ENCODE measurements at places on chromosomes 4 and X.

- DNase-seq, result no peak
Measured at GRCh38 chr4:61531188-61531587, 331.1 kb downstream of the ADGRL3 start.

DNA sequence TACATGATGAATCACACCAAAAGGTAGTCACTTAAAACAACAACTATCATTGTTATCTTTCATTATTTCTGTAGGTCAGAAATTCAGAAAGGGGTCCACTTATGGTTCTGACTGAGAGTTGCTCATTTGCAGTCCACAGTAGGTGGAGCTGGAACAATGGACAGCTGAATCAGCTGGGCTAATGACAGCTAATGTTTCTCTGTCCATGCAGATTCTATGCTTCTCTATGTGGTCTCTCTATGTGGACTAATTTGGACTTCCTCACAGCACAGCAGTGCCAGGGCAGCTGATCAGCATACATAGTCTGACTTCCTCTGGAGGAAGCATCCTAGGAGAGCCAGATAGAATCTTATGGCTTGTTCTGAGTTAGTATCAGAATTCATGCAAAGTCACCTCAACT is 131.7 kb upstream of the INTU start:
- DNase-seq, result no peak

DNA sequence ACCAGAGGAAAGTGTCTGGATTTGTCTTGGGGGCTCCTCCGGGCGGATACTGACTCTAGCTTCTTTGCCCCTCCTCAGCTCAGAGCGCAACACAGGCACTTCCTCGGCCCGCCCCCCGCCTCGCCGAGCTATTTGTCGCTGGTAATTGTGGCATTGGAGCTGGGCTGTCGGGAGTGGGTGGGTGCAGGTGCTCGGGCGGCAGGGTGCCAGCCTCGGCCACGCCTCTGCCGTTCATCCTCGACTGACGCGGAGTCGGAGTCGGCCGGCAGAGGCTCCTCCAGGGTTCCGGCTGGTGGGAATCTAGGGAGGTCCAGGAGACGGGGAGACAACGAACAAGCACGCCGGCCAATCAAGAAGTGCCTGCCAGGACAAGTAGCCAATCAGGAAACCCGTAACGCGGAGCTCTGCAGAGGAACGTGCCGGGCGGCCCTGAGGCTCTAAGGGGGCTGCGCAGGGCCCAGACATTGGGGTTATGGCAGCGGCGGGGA is 3.9 kb upstream of the SYN1 start:
- no peak for DNase-seq

- DNase-seq, result no peak
Measured at GRCh38 chr4:89619206-89619962, 217.6 kb downstream of the SNCA start.

DNA sequence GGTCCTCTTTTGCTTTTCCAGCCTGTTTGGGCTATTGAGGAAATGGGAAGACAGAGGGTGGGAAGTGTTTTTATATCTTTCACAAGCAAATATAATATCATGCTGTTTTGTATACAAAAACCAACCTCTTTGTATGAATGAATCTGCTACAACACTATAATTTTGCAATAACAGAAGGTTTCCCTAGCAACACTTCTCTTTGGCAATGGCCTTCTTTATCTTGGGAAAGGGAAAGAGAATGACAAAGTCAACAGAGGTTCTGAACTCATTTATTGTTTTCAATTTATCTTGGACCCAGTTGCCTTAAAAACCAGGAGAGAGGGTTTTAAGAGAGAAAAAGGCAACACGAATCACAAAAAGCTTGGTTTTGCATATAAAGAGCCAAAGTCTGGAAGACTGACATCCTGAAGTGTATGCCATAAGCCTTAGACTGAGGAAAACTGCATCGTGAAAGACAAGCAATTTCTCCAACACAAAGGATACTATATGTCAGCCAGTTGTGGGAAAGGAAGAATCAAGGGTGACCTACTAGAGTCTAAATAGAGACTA is 121.8 kb upstream of the FAM241A start:
- DNase-seq, result no peak

- no peak for DNase-seq
Measured at GRCh38 chrX:46991664-46992063, 79.4 kb downstream of the JADE3 start.

GRCh38 chr4:47209833-47210232 is 178.5 kb downstream of the GABRB1 start:
- DNase-seq, result no peak

DNA sequence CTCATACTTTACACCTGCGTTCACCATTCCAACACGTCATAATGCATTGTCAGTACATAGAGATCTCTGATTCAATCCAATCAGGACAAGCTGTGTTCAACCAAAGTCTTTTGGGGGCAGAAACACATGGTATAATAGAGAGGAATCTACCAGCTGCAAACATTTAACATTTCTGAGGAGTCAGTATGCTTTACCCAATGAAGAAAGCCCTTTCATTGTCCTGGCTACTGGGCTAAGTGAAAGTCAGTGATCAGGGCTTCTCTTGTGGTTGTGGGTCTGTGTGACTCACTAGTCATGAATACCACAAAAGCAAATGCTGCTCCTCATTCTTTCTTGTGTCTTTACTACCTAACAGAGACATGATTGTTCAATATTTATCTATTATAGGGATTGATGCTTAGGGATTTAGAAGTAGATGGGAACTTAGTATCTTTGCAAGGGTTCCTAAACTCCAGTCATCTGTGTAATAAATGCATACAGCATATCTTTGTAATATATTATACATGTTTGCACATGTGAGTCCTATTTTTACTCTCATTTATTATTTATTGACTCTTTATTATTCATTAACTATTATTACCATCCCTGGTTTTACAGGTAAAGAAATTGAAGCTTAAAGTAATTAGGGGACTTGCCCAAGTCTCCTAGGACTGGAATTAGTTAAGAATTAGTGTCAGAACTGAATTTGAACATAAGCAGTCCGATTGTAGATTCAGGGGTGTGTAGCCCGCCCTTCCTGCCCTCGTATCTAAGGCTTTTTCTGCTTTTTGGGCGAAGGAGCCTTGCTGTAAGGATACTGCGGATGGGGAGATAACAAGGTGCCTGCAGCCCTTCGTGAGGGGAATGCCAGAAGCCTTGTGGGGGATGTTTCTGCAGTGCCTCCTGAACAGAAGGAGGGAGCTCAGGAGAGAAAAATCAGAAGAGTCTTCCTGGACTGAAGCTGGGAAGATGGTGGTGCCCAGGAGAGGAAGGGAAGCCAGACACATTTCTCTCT is 353.1 kb upstream of the BOD1L1 start:
- DNase-seq, result no peak

DNA sequence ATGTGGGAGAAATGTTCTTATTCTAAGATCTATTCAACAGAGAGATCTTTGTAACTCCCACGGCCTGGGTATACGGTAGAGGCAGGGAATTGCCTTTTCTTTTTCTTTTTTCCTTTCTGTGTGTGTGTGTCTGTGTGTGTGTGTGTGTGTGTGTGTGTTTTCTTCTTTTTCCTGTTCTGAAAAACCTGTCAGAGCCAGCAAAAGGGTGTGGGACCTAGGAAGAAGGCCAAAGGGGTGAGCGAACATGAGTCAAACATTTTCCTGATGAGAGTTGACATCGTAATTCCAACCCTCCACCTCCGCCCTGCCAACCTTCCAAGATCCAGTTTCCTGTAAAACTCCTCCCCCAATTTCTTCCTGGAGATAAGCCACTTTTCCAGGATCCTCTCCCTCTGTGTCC is 2.8 kb upstream of the CHIC2 start:
- DNase-seq, result peak; percentile 79

DNA sequence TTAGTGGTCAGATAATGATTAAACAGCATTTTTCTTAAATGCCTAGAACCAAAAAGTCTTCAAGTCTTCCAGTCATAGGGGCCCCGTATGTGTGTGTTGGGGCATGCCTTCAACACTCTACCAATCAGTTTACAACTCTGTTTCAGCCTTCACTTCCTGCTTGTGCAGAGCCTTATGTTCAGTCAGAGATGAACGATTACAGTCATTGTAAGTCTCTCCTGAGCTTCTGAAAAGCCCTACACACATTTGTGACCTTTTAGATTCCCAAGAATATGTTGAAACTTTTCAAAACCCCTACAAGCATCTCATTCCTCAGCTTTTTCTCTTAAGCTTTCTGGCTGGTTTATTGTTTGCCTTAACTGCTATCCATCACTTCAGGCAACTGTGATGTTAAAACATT is 591.2 kb downstream of the ZNF674 start:
- DNase-seq, result no peak

DNA sequence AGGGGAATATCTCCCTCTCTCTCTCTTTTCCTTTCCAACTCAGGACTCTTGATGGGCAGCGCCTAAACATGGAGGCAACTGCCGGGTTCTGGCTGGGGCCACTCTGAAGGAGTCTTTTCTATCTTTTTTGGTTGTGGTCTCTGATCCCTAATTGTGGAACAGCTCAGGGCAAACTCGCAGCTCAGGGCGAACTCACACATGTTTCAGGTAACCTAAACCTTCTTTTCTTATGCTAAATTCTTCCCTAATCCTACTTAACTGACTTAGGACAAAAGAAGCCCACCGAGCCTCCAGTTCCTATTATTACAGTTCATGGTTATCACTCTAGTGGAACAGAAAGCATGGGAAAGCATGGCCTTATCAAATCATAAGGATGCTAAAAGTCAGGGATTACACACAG is 21.3 kb downstream of the ETDA start:
- no peak for DNase-seq

DNA sequence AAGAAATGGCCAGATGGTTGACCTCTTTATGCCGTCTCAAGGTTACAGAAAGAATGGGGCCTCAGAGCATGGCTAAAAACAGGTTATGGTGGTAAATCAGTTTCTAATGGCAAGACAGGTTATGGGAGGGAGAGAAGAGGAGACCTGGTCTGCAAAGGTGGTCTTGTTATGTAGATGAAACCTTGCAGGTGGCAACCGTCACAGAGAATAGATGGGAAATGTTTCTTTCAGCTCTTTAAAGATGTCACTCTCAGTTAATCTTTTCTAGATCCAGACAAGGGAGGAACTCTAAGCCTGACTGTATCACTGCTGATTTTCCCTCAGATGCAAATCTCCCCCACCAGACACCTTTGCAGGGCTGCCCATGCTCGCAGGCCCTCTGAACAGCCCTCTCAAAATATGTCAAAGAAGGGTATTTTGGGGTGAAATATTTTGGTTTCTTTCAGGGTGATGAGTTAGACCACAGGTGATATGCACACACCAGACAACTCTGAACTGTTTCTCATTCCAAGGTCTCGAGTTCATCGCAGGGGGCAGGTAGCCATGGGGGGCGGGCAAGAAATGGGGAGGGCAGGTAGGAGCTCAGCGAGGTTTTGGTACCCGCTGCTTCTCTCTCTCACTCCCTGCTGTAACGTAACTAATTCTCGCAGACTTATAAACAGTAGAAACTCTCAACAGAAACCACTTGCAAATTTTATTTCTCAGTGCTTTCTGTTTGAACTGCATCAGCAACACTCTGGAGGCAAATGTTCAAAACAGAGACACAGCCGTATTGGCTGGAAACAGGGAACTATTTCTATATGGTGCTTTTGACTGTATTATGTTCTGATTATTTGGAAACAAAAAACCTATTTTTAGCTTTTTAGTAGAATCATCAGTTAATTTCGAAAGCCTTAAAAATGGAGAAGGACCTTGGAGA is 32.4 kb downstream of the CASP3 start:
- DNase-seq, result no peak

DNA sequence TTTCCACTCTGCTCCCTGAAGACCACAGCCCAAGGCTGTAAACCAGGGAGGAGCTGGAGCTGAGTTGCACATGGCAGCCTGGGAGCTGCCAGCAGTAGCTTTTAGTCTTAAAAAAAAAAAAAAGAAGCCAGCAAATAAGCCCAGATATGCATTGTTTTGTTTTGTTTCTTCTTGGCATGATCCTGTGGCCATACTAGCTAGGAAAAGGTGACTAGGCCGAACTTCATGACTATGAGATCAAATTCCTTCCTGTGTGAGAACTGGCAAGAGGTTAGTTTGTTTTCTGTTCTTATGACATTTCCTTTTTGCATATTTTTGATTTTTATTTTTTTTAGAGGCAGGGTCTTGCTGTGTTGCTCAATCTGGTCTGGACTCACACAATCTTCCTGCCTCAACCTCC is 323.3 kb downstream of the DCTD start:
- DNase-seq, result no peak

GRCh38 chr4:177204126-177204525 is 105.5 kb upstream of the NEIL3 start:
- no peak for DNase-seq

DNA sequence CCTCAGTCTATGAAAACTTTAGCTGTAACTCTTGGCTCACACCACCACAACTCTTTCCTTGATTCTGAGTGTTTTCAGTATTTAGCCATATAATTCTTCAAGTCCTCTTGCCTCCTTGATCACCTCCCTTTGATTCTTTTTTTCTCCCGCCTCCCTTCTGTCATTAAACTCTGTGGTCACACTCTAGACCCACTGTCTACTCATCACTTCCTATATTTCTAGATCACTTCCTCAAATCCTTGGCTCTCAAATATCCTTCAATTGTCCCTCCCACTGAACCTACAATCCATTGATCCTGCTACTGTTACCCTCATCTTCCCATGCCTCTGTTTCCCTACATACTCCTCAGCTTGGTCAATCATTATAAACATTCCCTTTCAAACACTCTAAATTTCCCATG is 12.4 kb upstream of the CXXC4 start:
- no peak for DNase-seq

DNA sequence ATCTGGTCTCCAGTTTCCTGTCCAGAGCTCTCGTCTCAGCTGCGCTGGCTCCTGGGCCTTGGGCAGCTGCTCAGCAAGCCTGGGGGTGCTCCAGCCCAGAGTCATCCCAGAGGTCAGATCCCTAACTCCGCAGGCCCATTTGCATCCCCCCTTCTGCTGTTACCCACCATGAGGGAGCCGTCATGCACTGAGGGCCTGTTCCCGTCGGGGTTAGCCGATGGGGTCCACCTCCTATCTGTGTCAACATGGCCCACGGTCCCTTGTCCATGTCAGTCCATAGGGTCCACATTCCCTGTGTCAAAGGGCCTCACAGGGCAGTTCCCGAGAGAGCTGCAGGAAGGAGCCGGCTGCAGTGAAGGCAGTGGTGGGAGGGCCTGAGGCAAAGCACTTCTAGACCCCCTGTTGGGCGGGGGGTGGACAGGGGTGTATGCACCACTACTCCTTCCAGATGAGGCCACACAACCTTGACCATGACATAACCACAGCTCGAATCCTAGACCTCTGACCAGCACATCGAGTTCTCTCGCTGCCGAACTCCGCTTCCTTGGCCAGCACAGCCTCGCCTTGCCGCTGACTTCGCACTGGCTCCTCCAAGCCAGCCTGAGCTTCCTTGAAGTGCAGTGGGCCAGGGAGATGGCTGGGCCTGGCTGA is 24.9 kb downstream of the WDR1 start:
- no peak for DNase-seq

DNA sequence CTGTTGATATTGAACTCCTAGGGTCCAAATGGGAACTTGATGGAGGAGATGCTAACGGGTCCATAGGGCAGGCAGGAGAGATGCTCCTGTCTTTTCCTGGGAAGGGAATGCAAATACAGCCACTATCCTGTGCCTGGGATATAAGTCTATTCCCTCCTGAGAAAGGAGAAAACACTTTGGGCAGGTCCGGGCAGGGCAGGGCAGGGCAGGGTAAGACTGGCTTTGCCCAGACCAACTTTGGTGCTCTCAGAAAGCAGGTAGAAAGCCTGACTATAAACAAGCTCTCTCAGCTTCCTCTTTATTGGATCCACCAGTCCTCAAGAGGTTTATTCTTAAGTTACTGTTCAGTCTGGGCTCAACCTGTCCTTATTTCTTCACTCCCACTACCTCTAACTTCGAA is 232.3 kb downstream of the PTTG2 start:
- no peak for DNase-seq

- no peak for DNase-seq
Measured at GRCh38 chr4:164815711-164816110, 61.3 kb upstream of the APELA start.

Measured in coronary artery (tissue), 2 donors.